ENCODE measurements at places on chromosomes 3 and 15. TPM values are rescaled to one million over a fixed set of nuclear protein-coding genes. Genes with fewer than 3 reads are reported as not detected.

The EPHB1 gene
- 0.40 TPM for total RNA-seq

The BCL2A1 gene
- total RNA-seq = not detected

- no peak for ATAC-seq
Observed at GRCh38 chr3:195597848-195598247, 14.1 kb upstream of the APOD start.

DNA sequence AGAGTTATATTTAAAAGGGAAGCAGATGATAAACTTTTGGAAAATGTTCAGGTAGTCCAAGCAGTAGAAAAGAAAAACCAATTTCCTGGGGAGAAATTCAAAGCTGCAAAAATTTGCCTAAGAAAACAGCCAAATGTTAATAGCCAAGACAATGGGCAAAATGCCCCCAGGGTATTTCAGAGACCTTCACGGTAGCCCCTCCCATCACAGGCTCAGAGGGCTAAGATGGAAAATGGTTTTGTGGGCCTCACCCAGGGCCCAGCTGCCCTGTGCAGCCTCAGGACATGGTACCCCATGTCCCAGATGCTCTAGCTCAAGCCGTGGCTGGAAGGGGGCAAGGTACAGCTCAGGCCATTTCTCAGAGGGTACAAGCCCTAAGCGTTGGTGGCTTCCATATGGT is 391.0 kb downstream of the ZIC4 start:
- no peak for ATAC-seq

- ATAC-seq = no peak
Observed at GRCh38 chr3:114057011-114057347, 442 bp downstream of the QTRT2 start.

- ATAC-seq = peak; percentile 92
Observed at GRCh38 chr3:136075218-136075808, 109.8 kb downstream of the PPP2R3A start.

GRCh38 chr3:10198761-10199649 is 34.3 kb downstream of the IRAK2 start:
- ATAC-seq = peak; percentile 91

GRCh38 chr15:52291204-52291603 is 4.4 kb downstream of the MYO5C start:
- ATAC-seq = no peak
